GM18507 (cell line): ENCODE measurements at places on chromosomes 5 and 9.

GRCh38 chr5:128637031-128637430 lies 99.0 kb upstream of the FBN2 start:
- no peak for DNase-seq

- no peak for DNase-seq
These were observed 249.7 kb upstream of the TMEM161B start for GRCh38 chr5:88518131-88519016.

DNA sequence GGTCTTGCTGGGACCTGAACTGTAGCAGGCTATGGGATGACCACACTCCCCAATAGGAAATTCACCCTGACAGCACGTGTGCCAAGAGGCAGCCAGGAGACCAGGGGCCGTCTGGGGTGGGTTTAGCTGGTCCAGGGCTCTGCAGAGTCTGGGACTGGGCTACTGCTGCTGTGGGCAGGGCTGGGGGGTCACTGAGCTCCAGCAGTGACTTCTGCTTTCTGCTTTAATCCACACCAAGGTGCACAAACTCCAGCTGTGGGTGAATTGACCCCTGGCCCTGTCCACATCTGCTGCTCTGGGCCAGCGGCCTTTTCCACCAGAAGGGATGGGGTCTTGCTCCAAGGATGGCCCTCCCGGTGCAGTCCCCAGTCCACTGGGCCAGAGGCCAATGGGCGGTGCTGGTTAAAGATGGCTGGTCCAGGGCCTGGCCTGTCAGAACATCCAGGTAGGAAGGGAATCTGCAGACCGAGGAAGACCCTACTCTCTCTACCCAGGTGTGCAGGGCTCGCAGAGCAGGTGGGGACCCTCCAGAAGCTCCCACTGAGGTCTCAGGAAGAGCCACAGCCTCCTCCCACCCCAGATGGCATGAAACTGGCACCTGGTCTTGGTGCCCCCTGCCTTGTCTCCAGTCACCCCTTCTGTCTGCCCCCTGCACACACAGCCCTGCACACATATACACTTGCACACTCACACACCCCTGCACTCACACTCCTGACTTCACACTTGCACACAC lies 28.0 kb downstream of the GLT6D1 start:
- no peak for DNase-seq

- no peak for DNase-seq
These were observed 61.8 kb upstream of the TBC1D2 start for GRCh38 chr9:98317134-98317857.

DNA sequence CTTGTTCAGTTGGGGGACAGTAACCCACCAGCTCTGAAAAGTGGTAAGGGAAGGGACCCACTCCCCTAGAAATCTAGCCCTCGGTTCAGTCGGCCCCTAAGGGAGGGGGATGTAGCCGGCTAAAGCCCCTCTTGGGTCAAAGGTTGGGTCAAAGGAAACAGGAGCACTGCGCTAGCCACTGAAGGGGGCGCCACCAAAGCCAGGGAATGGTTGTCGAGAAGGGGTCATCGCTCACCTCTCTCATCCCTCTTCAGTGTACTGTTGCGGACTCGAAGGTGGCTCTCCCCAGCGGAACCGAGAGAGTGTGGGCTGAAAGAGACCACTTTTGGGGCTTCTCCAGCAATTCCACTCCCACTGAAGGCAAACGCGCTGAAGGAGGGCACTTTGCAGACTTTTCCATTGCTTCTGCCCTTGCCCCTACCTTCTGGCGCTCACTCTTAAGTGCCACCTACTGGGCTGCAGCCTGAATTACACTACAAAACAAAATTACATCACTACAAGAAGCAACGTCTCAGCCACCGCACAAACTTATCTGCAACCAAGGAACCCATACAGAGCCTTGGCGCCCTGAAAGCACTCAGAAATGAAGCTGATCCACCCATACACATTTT lies 396.9 kb downstream of the PDE4D start:
- DNase-seq = peak; percentile 2

- DNase-seq = no peak
These were observed 484.0 kb downstream of the SPATA31A7 start for GRCh38 chr9:61673664-61674381.

GRCh38 chr9:38622288-38622674 lies 1.9 kb upstream of the ANKRD18A start:
- DNase-seq = no peak

GRCh38 chr5:65192331-65192730 lies 289.4 kb downstream of the ADAMTS6 start:
- DNase-seq = no peak

DNA sequence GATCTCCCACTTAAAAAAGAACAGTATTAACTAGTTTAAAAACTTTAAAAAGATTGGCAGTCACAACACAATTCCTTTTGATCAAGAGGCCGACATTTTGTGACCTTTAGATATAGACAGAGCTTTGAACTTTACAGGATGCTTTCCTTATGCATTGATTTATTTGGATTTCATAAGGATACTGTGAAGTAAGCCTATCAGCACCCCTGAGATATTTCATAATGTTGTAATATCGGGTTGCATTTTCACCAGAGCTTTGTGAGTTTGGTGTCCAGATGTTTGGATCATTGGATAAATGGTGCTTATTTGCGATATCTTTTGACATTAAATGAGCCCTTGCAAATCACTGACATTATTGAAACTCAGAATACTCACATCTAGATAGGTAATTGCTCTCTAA lies 7.7 kb downstream of the PALM2AKAP2 start:
- DNase-seq = no peak

DNA sequence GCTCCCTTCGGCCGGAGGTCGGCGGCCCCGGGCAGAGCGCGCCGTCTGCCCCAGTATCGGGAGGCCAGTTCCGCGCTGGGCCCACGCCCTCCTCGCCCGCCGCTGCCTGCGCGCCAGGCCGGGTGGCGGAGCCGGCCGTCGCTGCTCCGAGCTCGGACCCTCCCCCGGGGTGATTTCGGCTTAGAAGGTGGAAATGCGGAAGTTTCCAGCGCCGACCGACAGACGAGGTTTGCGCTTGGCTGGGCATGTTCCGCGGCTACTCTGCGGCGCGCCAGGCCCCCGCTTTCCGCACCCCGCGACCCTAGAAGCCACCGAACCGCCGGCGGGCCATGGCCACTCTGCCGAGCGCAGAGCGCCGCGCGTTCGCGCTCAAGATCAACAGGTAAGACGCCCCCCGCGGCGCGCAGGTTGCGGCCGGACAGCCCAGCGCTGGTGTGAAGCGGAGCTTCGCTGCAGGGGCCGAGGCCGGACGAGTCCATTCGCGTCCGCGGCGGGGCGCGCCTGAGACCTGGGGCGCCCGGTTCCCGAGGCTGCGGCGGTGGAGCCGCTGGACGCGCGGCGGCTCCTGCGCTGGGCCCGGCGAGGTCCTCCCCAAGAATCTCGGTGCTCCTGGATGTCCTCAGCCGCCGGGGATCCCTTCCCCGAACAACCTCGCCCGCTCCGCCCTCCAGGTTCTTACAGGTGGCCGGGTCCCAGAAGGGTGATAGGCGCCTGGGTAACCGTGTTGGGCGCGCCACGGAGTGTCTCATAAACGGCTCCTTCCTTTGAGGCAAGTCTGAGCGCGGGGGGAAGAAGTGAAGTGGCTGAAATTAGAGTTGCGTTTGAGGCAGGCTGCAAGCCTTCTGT lies at the start of gene DOCK8:
Gene DOCK8 (plus strand): TSS at position 218 of the 846 bp plus-strand sequence. CDS start 112 bp downstream, at position 330.
- peak; percentile 29 for DNase-seq

DNA sequence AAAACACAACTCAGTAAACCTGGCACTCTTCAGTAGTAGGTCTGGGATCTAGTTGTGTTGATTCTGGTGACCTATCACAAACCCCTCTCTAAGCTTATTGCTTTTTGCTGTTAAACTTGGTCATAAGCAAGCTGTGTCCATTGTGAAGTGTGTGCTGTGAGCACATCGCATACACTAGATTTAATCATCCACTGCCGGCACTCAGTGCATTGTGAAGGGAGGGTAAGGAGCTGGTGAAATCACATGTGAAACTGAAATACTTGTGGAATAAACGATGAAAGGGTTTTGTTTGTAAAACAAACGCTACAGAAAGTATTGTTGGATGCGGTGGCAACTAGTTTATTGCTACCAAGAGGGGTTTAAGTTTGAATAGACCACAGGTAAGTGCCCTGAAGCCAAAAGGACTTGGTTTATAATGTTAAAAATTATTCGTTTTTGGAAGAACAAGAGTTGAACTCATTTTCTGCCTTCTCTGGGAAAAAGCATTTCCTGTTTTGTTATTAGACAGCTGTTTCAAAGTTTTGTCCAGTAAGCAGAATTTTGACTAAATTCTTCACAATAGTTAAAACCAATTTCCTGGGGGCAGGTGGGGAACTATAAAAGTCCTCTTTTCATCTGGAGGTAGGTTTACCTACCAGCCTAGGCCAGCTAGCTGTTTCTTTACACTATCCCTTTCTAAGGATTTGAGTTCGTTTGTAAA lies 24.6 kb downstream of the TJP2 start:
- no peak for DNase-seq

DNA sequence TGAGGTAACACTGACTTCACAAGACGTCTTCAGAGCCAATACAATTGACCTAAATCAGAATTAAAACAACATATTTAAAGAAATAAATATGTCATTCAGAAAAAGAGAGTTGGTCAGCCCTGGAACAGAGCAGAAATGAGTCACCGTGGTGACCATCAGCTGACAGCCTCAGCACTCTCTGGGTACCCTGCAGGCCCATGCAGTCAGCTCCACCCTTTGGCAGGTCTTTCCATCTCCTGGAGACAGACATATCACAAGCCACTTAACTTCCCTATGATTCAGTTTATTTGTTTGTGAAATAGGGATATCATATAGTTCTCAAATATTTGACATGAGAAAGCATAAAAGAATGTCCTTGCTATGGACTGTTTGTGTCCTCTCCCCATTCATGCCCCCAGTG lies 151.6 kb upstream of the MEF2C start:
- DNase-seq = no peak

GRCh38 chr9:13480693-13481092 lies 201.2 kb upstream of the MPDZ start:
- no peak for DNase-seq

DNA sequence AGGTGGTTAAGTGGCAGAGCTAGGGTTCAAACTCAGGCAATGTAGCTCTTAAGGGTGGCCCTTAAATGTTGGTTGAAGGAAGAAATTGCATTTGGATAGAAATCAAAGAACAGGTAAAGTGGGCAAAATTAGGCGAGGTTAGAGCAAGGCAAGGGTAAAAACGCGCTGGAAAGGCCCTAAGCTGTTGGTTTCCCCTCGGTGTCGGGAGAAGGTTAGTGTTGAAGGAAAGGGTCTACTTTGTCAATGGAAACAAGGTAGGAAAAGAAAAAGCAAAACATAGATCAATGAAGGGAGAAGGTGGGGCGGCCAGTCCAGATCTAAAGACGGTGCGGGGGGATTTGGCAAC lies 431 bp downstream of the FASTKD3 start:
- no peak for DNase-seq

- DNase-seq = no peak
These were observed 186.4 kb downstream of the MELK start for GRCh38 chr9:36759141-36759540.

DNA sequence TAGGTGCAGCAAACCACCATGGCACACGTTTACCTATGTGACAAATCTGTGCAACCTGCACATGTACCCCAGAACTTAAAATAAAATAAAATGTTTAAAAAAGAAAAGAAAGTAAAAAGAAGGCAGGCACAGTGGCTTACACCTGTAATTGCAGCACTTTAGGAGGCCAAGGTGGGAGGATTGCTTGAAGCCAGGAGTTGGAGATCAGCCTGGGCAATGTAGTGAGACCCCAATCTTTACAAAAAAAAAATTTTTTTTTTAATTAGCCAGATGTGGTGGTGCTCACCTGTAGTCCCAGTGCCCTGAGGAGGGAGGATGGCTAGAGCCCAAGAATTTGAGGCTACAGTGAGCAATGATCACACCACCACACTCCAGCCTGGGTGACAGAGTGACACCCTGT lies 12.5 kb upstream of the LHFPL2 start:
- DNase-seq = no peak

DNA sequence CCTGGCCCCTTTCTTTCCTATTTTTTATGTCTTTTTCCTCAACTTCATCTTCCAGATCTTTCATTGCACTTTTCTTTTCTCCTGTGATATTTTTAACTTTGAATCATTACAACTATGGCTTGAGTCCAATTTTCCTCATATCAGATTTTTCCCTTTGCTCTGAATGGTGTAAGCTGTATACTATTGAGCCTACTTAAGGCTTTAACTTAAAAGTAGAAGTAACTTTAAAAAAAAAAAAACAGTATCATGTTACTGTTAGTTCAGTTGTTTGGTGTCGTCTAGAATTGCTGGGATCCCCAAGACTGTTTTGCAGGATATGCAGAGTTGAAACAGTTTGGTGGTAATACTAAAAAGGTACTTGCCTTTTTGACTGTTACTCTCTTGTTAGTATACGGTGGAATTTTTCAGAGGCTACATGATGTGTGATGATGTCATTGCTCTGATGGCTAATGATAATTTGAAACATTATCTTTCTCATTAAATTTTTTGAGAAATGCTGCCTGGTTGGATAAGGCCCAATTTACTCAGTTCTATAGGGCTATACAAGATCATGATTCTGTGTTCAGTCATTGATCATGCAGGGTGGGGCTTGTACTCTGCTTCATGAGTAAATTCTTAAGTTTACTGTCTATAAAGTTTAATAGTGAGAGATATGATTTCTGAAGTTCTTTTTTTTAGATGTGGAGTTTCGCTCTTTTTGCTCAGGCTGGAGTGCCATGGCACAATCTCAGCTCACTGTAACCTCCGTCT lies 8.8 kb downstream of the NAA35 start:
- no peak for DNase-seq

- no peak for DNase-seq
These were observed 4.8 kb downstream of the SUB1 start for GRCh38 chr5:32589942-32590869.

- DNase-seq = no peak
These were observed 8.9 kb upstream of the PALM2AKAP2 start for GRCh38 chr9:109771087-109771486.

DNA sequence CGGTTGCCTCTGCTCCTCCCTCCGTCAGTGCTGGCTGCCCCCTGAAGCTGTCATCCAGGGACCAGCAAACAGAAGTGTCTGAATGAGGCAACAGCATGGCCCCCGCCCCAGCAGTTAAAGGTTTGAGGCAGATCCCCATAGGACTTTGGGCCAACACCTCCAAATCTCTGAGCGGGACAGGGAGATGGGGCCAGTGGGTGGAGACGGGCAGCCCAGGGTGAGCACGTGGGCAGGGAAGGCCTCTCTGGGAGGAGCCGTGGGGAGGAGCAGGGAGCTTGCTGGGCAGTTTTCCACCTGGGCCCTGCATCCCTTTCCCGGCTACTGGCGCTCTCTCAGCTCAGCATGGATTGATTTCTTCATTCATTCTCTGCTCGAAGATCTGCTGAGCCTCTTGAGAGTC lies 39.1 kb upstream of the NOTCH1 start:
- no peak for DNase-seq

DNA sequence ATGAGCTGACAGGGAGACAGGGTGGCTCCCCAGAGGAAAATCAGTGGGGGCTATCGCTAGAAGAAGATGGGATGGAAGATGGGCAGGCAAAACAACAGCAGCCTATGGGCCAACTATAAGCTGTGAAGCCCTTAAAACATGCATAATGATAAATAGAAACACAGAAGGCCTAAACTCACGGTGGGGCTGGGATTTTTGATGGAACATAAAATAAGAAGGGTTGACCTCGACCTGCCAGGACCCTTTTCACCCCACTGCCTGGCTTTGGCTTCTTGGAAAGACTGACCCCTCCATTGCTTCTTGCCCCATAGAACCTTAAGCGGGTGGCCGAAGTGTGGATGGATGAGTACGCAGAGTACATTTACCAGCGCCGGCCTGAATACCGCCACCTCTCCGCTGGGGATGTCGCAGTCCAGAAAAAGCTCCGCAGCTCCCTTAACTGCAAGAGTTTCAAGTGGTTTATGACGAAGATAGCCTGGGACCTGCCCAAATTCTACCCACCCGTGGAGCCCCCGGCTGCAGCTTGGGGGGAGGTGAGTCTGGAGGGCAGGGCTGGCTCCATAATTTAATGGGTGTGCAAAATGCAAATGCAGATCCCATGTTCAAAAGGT lies 36.5 kb upstream of the SAP30L start:
- DNase-seq = no peak
